ENCODE measurements at places on chromosomes 7 and 10. TPM values are rescaled to one million over a fixed set of nuclear protein-coding genes. Genes with fewer than 3 reads are reported as not detected.

GRCh38 chr7:68218461-68218860 is 1221.8 kb downstream of the TYW1 start:
- no peak for DNase-seq

GRCh38 chr7:149369497-149369896 is 91.4 kb downstream of the ZNF777 start:
- DNase-seq, result no peak

GRCh38 chr7:93188870-93189634 is 37.2 kb downstream of the HEPACAM2 start:
- DNase-seq, result no peak

- DNase-seq, result no peak
Measured at GRCh38 chr7:108736221-108736891, 166.7 kb downstream of the DNAJB9 start.

- DNase-seq, result no peak
Measured at GRCh38 chr7:96685755-96686154, 23.9 kb downstream of the SEM1 start.

DNA sequence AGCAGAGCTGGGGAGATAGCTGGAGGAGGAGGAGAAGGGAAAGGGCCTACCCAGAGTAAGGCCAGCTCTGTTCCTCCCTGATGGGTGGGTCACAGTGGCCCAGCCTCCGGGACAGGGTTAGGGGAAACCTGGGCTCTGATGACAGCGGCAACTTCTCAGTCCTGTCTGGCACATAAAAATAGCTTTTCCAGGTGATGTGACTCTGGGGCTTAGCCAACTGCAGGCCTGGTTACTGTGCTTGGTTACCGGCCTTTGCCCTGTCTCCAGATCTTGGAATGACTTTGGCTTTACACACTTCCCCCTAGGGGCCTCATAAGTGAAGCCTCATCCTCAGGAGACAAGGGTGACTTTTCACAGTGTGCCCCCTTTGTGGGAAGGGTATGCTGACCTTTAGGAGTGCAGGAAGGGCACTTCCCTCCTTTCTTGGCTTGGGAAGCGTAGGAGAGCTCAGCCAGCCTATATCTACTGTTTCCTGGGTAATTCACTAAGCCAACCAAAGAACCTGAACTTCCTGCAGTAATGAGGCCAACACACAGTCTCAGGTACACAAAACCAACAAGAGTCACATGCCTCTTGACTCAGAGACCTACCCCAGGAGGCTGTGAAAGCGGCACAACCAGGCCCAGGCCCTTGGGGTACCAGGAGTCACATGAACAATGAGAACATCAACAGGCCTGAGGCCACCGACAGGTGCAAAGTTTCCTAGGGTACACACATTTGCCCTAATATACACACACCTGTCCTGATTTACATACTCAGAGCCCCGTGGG is 11.7 kb upstream of the HILPDA start:
- DNase-seq, result no peak

GRCh38 chr7:151114151-151115090 is 28.1 kb downstream of the AGAP3 start:
- DNase-seq, result no peak

DNA sequence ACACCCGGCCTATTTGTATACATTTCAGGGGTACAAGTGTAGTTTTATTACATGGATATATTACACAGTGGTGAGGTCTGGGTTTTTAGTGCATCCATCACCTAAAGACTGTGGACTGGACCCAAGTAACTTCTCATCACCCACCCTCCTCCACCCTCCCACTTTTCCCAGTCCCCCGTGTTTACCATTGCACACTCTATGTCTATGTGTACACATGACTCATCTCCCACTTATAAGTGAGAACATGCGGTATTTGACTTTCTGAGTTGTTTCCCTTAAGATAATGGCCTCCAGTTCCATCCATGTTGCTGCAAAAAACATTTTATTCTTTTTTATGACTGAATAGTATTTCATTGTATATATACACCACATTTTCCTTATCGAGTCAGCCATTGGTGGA is 98.9 kb upstream of the WAC start:
- DNase-seq, result no peak

GRCh38 chr10:84907461-84908009 is 579.1 kb downstream of the CCSER2 start:
- DNase-seq, result no peak

- DNase-seq, result no peak
Measured at GRCh38 chr7:155769701-155770100, 42.6 kb downstream of the SHH start.

DNA sequence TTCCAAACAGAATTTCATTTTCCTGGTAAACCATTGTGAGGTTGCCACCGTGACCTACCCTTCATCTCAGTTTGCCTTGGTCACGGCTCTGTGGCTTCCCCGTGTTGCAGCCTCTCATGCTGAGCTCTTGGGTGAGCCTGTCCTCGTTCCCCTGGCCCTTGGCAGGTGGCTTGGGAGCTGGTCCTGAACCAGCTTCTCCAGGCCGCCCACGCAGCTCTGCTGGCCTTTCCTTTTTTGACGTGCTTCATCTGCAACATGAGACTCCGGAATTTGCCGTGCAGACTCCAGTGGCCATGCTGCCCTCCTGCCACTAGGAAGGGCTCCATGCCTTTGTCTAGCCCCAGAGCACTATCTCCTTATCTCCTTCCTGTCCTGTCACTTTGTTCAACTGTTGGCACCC is 93.0 kb upstream of the NPS start:
- DNase-seq, result no peak

- DNase-seq, result no peak
Measured at GRCh38 chr10:104308439-104308903, 29.8 kb downstream of the ITPRIP start.

- peak; percentile 77 for DNase-seq
Measured at GRCh38 chr7:94289071-94289470, 105.6 kb upstream of the COL1A2 start.

DNA sequence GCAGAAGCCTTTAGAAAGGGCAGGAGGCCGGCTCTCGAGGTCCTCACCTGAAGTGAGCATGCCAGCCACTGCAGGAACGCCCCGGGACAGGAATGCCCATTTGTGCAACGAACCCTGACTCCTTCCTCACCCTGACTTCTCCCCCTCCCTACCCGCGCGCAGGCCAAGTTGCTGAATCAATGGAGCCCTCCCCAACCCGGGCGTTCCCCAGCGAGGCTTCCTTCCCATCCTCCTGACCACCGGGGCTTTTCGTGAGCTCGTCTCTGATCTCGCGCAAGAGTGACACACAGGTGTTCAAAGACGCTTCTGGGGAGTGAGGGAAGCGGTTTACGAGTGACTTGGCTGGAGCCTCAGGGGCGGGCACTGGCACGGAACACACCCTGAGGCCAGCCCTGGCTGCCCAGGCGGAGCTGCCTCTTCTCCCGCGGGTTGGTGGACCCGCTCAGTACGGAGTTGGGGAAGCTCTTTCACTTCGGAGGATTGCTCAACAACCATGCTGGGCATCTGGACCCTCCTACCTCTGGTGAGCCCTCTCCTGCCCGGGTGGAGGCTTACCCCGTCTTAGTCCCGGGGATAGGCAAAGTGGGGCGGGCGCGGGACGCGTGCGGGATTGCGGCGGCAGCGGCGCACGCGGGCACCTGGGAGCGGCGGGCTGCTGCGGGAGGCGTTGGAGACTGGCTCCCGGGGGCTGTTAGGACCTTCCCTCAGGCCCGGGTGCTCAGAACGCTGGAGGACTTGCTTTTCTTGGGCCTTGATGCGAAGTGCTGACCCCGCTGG is at the start of gene FAS:
Gene FAS (plus strand): TSS at position 415 of the 777 bp plus-strand sequence. CDS start 79 bp downstream, at position 494.
- DNase-seq, result peak; percentile 78

DNA sequence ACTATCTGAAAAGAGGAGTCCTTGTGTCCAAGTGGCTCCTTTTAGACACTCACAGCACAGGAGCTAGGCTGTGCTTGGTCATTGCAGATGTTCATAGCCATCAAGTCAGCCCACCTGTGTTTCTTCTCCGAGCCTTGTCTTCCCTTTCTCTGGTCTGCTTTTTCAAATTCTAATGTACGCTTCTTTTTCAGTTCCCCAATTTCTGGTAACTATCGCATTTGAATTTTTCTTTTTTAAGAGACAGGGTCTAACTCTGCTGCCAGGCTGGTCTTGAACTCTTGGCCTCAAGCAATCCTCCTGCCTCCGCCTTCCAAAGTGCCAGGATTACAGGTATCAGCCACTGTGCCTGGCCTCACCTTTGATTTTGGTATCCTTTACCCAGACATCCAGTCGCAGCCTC is 18.9 kb downstream of the APBB1IP start:
- DNase-seq, result no peak

GRCh38 chr10:120963594-120964220 is 112.5 kb downstream of the WDR11 start:
- DNase-seq, result no peak

GRCh38 chr7:2498708-2499107 is 20.9 kb upstream of the LFNG start:
- no peak for DNase-seq

- no peak for DNase-seq
Measured at GRCh38 chr10:72108830-72109635, 20.7 kb upstream of the SPOCK2 start.

- no peak for DNase-seq
Measured at GRCh38 chr10:34677591-34677990, 137.5 kb downstream of the PARD3 start.

DNA sequence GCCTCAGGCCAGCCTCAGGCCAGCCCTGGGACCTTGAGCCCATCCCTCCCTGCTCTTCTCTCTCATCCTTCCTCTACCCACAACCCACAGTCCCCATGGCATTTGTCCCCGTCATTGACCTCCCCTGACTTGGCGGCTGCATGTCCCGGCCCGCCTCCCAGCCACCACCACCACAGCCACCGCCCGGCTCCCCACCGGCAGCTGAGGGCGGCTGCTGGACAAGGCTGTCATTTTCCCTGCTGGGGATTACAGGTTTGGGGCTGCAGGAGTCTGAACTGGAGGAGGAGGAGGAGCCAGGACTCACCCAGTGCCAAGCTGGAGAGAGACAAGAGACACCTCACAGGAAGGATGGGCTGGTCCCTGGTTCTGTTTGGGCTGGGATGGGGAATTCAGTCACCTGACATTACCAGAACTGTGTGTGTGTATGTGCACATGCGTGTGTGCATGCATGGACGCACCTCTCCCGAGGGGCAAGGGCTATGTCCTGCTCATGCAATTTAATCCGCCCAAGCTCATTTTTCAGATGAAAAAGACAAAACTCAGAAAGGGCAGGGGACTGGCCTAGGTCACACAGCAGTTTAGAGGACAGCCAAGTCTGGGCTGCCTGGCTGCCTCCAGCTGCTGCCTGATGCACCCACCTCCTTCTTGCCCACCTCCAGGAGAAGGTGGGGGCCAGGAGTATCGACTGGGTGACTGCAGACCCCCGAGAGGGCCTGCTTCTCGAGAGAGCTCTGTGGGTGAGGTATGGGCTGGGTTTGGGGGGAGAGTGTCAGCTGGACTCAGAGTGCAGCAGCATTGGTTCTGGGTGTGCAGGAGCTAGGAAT is 113.1 kb downstream of the ZMIZ1 start:
- no peak for DNase-seq

- peak; percentile 74 for DNase-seq
Measured at GRCh38 chr7:108247614-108248013, 117.5 kb upstream of the LAMB4 start.

DNA sequence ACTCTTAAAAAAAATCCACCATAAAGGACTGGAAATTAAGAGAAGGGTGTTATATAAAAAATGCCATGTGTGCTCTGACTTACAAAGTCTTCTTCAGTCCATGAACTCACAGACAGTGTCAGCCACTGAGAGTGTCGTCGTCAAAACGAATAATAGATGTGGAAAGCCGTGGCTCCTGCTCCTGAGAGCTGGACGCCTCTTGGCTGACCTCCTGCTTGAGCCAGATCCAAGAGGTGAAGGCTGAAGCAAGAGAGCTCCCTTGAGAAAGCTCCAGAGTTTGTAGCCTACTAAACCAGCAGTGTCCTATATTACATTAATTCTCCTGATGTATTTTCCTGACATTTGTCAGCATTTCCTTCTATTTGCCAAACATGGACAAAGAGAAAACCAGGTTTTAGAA is 234.3 kb upstream of the C7orf33 start:
- no peak for DNase-seq

DNA sequence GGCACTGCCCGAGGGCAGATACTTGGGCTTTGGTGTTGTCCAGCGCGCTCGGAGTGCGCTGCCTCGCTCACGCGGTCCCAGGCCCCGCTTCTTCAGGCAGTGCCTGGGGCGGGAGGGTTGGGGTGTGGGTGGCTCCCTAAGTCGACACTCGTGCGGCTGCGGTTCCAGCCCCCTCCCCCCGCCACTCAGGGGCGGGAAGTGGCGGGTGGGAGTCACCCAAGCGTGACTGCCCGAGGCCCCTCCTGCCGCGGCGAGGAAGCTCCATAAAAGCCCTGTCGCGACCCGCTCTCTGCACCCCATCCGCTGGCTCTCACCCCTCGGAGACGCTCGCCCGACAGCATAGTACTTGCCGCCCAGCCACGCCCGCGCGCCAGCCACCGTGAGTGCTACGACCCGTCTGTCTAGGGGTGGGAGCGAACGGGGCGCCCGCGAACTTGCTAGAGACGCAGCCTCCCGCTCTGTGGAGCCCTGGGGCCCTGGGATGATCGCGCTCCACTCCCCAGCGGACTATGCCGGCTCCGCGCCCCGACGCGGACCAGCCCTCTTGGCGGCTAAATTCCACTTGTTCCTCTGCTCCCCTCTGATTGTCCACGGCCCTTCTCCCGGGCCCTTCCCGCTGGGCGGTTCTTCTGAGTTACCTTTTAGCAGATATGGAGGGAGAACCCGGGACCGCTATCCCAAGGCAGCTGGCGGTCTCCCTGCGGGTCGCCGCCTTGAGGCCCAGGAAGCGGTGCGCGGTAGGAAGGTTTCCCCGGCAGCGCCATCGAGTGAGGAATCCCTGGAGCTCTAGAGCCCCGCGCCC is at the start of gene NPY:
Gene NPY (plus strand): TSS at position 294 of the 802 bp plus-strand sequence. CDS start 1,051 bp downstream, outside the sequence.
- no peak for DNase-seq

- peak; percentile 90 for DNase-seq
Measured at GRCh38 chr7:129739427-129739826, 127.9 kb downstream of the NRF1 start.

GRCh38 chr7:40027545-40027944 is 77.5 kb downstream of the CDK13 start:
- DNase-seq, result no peak

- no peak for DNase-seq
Measured at GRCh38 chr10:16894821-16895220, 77.6 kb upstream of the RSU1 start.

GRCh38 chr7:101362334-101363195 is at the start of gene COL26A1:
TSS of gene COL26A1 (plus strand) at chr7:101362875. CDS start at chr7:101363033, 158 bp downstream.
- no peak for DNase-seq

The EMX2 gene
- 0.08 TPM for total RNA-seq

The C10orf53 gene
- total RNA-seq, result not detected

The CLEC5A gene
- total RNA-seq, result not detected

The PIP gene
- not detected for total RNA-seq

The MCM7 gene
- 387 TPM for total RNA-seq

The CUBN gene
- 0.90 TPM for total RNA-seq

The SCART1 gene
- total RNA-seq, result 1.3 TPM
